ENCODE measurements at places on chromosomes 7 and 10. TPM values are rescaled to one million over a fixed set of nuclear protein-coding genes. Genes with fewer than 3 reads are reported as not detected.

PSTK gene
- 4.0 TPM for total RNA-seq

CPN1 gene
- total RNA-seq: not detected

BMPER gene
- 8.8 TPM for total RNA-seq

C7orf25 gene
- 3.3 TPM for total RNA-seq

EXOC4 gene
- total RNA-seq: 97.6 TPM

SLC26A5 gene
- not detected for total RNA-seq

MAPK8 gene
- total RNA-seq: 39.9 TPM

CFAP43 gene
- total RNA-seq: 0.09 TPM

TFEC gene
- 1.0 TPM for total RNA-seq

TMEM236 gene
- total RNA-seq: 0.19 TPM

PDE1C gene
- total RNA-seq: 0.38 TPM

ASB10 gene
- total RNA-seq: not detected

NME8 gene
- total RNA-seq: not detected

SLC26A3 gene
- not detected for total RNA-seq

CD36 gene
- total RNA-seq: 1.5 TPM

PRSS37 gene
- total RNA-seq: not detected

TRPV5 gene
- total RNA-seq: not detected

TAS2R5 gene
- 0.94 TPM for total RNA-seq

HMX2 gene
- total RNA-seq: not detected

LRRC4 gene
- 1.3 TPM for total RNA-seq

CYP26A1 gene
- total RNA-seq: 0.36 TPM

ANKRD1 gene
- total RNA-seq: 667 TPM

EPO gene
- not detected for total RNA-seq

GNG11 gene
- total RNA-seq: 146 TPM

FOXP2 gene
- total RNA-seq: under 0.01 TPM

CDHR1 gene
- not detected for total RNA-seq

GIMAP5 gene
- total RNA-seq: 42.8 TPM

SPDYE9 gene
- not detected for total RNA-seq

CAPZA2 gene
- 239 TPM for total RNA-seq

PAPOLB gene
- total RNA-seq: under 0.01 TPM

JAKMIP3 gene
- under 0.01 TPM for total RNA-seq
